ENCODE measurements at places on chromosomes 11 and 22. TPM values are rescaled to one million over a fixed set of nuclear protein-coding genes. Genes with fewer than 3 reads are reported as not detected.

DNA sequence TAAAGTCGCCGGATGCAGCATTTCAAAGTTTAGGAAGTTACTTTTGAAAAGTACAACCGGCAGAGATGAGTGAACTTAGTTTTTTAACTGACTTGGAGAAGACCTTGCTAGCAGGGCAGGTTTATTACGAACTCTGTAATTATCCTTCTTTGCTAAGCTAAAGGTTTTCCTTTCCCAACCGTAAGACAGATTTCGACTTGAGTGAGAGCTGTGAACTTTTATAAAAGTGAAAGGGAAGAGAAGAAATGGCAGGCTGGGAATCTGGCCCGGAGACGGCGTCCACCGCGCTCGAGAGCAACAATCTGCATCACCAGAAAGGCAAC, 659 bp upstream of the TEAD1 start:
- H3K4me3 ChIP-seq: peak overlapping the region; percentile 78
- peaks cover 4% of the 10 kb centered on the region for H3K36me3 ChIP-seq
- no peak for DNase-seq
- peak overlapping the region; percentile 84 for H3K27ac ChIP-seq

CRYBB2 gene
- not detected for total RNA-seq

MUC2 gene
- total RNA-seq: not detected

GRCh38 chr11:120816711-120817110, 207.2 kb upstream of the TBCEL start:
- H3K36me3 ChIP-seq: no peaks in the 10 kb centered on the region
- no peak overlapping the region for H3K27ac ChIP-seq
- no peak for DNase-seq
- H3K27me3 ChIP-seq: peaks cover 34% of the 10 kb centered on the region
- H3K4me1 ChIP-seq: no peaks in the 10 kb centered on the region

C1QTNF4 gene
- total RNA-seq: not detected

TMEM135 gene
- 6.9 TPM for total RNA-seq

MRE11 gene
- 15.6 TPM for total RNA-seq

MOGAT2 gene
- total RNA-seq: not detected

Data from IMR-90 (cell line).